ENCODE measurements at places on chromosomes 2 and 18. TPM values are rescaled to one million over a fixed set of nuclear protein-coding genes. Genes with fewer than 3 reads are reported as not detected.

REG3A gene
- total RNA-seq = not detected

DNA sequence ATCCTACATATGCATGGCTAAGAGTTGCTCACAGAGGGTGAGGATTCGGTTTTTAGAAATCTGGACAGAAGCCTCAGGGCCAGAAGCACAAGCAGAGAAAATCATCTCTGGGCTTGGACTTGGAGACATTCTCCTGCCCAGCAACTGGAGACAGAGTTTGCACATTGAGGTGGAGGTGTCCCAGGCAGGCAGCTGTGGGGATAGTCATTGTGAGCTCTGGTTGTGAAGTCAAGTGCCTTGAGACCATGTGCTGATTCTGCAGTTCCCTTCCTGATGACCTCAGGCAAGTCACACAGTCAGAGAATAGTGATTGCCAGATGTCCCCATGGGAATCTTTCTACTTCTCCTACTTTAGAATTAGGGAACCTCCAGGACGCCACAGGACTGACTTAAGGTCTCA is 108.4 kb upstream of the LDAH start:
- no peak for DNase-seq

IGFBP2 gene
- total RNA-seq = 848 TPM

DNA sequence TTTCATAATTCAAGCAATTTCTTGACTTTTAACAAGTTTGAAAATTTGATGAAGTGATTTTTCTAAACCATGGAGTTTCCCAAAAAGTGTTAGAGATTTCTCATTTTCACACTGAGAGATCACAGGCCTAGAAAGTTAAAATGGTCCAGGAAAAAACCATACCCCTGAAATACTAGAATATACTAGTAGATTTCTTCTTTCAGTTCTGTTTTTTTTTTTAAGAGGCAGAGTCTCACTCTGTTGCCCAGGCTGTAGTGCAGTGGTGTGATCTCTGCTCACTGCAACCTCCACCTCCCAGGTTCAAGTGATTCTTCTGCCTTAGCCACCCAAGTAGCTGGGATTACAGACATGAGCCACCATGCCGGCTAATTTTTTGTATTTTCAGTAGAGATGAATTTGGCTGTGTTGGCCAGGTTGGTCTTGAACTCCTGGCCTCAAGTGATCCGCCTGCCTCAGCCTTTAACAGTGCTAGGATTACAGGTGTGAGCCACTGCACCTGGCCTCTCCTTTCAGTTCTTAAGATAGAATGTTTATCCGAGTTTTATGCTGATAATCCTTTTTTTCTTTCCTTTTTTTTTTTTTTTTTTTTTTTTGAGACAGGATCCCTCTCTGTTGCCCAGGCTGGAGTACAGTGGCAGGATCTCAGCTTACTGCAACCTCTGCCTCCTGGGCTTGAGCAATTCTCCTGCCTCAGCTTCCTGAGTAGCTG is 14.4 kb downstream of the MTHFD2 start:
- no peak for DNase-seq

DNA sequence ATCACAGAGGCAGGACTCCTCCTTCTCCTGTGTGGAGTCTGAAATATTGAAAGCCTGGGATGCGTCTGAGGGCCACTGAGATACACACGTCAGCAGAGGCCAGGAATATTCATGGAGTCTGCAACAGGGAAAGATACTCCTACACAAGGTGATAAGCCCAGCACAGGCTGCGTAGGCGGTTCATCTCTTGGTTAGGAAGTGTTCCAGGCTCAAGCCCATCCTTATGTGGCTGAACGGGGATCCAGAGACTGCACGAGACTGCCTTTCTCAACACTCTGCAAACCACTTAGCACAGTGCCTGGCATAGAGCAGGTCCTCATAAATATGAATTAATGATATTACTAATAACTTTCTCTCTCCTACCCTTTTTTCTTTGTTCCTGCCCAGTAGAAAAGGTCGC is 29.2 kb upstream of the AGPS start:
- no peak for DNase-seq

HDAC4 gene
- 28.5 TPM for total RNA-seq

TMEM178A gene
- total RNA-seq = 7.1 TPM

DNA sequence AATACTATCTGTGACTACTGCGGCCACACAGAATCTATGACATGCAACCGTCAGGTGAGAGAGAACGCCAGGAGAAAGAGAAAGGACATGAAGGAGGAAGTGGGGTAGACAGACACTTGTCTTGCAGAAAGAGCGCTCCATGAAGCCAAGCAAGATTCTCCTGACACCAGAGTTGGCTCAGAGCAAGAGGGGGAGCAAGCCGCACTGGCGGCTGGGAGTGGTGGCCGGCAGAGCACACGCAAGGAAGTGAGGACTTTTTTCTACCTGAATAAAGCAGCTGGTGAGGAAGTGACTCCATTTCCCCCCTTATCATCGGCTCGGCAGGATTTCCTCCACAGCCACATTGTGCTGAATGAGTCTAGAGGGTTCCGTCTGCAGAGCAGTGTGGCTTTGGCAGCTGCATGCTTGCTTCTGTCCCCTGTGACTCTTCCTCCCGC is 181.6 kb downstream of the BCL2 start:
- DNase-seq = no peak

DNA sequence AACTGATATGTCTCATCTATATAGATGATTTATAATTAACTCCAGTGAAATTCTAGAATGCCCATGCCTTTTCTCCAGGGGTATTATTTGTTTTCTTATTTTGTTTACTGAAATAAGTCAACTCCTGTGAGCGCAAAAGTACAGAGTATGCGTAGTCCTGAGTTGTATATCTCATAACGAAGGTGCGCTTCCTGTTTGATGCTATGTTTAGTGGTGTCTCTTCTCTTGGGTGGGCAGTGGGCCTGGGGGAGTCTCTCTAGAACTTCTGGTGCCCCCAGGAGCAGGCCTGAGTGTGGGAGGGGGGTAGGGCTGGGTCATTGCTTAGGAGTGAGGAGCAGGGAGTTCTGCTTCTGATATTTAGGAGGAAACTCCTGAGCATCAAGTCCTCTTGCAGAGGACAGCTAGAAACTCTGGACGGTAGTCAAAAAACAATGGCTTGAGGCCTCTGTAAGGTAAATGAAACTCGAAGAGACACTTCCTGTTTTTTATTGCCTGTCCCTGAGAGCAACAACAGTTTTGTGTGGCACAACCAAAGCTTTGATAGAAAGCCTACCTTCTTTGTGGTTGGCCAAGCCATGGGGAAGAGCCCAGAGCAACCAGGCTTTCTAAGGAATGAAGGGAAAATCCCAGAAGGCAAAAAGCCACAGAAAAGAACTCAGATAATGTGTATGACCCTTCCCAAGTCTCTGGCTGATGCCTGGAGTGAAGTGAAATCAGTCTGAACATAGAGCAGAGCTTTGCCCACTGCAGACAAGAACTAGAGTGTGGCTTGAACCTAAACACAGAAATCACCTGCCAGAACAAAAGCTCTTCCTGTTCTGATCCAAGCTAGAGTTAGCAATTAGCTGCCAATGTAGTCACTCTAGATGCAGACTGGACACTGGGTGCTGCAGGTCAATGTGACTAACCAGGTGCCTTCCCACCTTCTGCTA is 8.5 kb upstream of the SP140L start:
- no peak for DNase-seq

- no peak for DNase-seq
Observed at GRCh38 chr2:208937521-208937920, 486.3 kb upstream of the MAP2 start.

GRCh38 chr2:99451280-99451679 is 38.5 kb downstream of the REV1 start:
- no peak for DNase-seq

All from H7 (cell line).